ENCODE measurements at places on chromosomes 16 and 17. TPM values are rescaled to one million over a fixed set of nuclear protein-coding genes. Genes with fewer than 3 reads are reported as not detected.
A peak's percentile ranks its signal among the peaks of the same experiment; 100 is the strongest.

- DNase-seq, result no peak
These were observed 26.1 kb downstream of the WNT9B start for GRCh38 chr17:46877466-46877865.

- peak; percentile 34 for DNase-seq
These were observed 2.8 kb downstream of the TOB1 start for GRCh38 chr17:50863221-50863843.

- DNase-seq, result no peak
These were observed 181.6 kb downstream of the DNAH9 start for GRCh38 chr17:11779892-11780291.

DNA sequence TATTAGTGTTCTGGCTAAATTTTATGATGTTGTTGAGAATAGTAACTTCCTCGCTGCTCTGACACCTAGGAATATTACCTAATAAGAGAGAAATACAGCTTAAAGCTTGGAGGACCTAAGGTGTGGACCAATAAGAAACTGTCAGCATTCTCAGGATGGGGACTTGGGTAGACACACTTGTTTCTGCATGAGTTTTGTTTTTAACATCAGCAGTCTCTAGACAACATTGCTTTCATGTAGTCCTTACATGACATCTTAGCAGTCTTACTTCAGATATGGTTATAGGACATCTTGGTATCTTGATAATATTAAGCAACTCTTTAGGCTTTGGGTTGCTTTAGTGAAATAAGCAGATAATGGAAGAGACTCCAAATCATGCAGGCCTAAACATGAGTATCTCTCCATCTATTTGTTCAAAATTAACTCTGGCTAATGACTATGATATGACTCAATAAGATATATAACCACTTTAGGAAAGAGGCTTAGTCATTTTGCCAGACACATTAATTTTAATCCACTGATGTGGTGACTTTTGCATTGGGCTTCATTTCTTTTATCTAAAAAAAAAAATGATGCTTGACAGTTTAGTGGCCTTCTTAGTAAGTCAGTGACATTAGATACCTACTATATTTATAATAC, 84.5 kb downstream of the WNT3 start:
- no peak for DNase-seq

DNA sequence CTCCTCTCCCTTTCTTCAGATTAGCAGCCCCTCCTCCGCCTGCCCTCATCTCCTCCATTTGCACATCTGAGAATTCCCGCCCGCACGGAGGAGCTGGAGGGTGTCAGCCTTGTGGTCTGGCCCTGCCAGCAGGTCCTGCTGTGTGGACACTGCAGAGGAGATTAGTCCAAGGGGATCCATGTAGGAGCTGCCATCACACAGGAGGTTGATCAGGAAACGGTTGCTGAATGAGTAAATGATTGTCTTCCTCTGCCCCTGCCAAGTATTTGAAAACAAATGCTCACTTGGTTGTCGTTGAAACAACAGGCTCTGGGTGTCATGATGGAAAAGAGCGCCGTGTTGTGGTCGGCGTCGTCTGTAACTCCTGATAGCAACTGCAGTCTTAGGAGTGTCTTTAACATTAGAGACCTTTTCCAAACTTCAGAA, 63.8 kb upstream of the CHMP6 start:
- DNase-seq, result peak; percentile 81

DNA sequence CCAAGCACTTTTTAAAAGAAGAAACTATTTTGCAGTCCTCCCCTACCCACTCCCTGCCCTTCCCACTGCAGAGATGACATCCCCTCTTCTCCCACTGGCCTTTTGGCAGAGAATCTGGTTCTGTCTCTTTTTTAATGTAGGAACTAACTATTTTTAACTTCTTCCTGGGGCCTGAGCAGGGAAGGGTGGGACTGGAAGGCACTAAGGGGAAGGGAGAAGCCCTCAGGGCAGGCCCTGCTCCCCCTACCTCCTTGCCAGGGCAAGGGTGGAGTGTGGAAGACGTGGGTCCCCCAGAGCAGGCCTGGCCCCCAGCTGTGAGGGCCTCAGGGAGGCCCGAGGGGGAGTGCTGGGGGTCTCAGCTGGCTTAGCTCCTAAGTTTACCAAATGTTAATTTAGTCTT, 19.5 kb downstream of the UNC13D start:
- DNase-seq, result no peak

DNA sequence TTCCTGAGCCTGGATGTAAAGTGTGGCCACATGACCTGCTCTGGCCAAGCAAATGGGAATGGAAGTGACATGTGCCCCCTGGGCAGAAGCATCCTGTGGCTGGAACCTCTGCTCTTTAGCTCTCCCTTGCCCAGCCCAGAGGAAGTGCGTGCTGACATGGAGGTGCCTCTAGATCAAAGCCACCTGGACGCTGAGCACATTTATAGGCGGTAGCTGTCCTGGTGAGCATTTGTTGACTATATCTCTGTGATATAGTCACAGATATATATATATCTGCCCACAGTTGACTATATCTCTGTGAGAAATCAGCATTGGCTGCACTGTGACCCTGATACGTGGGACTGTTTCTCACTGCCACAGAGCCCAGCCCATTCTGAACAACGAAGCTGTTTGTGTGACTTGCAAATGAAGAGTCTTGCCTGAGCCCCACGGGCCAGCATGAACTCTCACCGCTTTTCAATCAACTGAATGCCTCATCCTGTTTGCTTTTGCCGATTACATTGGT, 118.8 kb downstream of the C16orf95 start:
- no peak for DNase-seq

GRCh38 chr16:53504665-53505064, 1.7 kb upstream of the AKTIP start:
- DNase-seq, result no peak

GRCh38 chr17:35540589-35541404, 3.3 kb upstream of the SLFN12L start:
- no peak for DNase-seq

DNA sequence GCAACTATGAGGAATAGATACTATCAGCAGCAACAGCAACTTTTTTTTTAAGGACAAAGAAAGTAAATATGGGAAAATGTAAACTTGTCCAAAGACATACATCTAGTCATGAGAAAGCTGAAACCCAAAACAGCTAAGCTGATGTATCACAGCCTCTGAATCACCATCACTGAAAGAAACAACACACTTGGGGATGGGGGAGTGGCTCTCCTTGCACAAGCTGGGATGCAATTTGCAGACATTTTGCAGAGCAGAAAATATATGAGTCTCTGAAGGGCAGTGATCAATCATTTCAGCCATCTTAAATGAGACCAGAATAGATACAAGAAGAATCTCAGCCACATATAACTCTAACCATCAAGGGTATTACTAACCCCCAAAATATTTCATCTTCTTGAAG, 79.1 kb downstream of the GRIN2A start:
- DNase-seq, result no peak

DNA sequence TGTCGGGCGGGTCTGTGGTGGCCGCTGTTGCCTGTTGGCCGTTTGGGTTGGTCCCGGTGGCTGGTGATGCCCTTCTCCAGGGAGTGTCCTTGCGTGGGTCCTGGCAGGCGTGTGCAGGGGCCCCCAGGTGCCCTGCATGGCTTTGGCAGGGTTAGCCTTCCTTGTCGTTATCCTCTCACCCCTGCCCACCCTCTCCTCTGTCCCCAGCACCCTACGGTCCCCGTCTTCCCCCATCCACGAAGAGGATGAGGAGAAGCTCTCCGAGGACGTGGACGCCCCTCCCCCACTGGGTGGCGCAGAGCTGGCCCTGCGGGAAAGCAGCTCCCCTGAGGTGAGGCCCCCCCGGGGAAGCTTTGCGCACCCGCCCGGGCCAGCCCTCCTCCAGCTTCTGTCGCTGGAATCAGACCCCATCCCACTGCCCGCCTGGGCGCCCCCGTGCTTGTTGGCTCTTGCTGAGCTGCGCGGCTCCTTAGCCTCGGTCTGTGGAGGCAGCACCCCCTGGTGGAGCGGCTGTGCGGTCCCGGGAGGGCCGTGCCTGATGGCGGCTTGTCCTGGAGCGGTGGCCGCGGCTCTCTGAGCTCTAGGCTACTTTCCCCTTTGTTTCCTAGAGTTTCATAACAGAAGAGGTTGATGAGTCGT, 10.6 kb upstream of the NUDT16L1 start:
- no peak for DNase-seq

DNA sequence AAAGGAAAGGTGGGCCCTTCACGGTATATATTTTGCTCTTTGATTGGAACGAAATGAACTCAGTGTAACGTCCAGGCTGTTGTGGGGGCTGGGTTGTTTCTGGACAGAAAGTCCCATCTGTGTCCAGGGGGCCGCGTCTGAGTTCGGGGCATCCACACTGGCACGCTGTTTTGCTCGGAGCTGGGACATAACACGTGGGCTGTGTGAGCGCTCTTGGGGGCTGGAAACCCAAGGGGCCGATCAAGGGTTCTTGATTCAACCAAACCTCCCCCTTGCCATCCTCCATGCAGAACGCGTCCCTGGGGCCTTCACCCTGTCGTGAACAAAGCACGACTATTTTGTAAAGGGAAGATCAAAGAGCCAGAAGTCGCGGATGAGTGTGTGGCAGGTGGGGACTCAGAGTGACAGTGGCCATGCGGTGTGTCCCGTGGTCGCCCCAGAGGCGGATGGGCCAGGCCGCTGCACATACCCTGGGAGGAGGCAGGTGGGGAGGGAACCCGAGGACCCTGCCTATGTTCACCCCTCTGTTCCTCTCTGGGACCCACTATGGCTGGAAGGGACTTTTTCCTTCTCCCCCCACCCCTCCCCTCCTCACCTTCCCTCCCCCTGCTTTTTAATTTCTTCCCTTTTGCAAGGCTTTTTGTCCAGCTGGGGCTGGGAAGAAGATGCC, 387.2 kb downstream of the SEC14L1 start:
- no peak for DNase-seq

DNA sequence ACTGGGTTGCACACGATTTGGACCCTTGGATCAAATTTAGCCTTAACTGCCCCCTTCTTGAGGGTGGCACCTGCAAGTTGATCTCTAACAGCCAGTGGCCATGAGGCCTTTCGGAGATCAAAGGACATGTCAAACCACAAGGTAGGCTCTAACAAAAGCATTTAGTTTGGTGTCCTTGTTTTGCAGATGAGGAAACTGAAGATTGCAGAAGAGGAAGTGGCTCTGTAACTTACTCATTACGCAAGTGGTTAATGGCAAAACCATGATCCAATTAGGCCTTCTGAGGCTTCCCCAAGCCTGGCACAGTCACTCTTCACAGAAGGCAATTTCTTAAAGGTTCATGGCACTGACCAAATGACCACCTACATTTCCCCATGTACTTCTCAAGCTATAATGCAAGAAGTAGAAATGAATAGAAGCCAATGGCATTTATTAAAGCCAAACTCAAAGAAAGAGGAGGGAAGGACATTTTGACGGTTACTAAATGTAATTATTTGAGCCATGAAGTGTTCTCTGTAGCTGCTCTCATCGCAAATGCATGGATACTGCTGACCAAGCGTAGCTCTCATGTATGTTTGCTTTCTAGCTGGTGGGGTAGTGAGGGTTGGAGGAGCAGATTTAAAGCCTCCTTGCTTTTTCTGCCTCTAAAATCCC, 32.8 kb upstream of the ABCC12 start:
- no peak for DNase-seq

- DNase-seq, result no peak
These were observed 17.9 kb upstream of the SMPD3 start for GRCh38 chr16:68466174-68466573.

DNA sequence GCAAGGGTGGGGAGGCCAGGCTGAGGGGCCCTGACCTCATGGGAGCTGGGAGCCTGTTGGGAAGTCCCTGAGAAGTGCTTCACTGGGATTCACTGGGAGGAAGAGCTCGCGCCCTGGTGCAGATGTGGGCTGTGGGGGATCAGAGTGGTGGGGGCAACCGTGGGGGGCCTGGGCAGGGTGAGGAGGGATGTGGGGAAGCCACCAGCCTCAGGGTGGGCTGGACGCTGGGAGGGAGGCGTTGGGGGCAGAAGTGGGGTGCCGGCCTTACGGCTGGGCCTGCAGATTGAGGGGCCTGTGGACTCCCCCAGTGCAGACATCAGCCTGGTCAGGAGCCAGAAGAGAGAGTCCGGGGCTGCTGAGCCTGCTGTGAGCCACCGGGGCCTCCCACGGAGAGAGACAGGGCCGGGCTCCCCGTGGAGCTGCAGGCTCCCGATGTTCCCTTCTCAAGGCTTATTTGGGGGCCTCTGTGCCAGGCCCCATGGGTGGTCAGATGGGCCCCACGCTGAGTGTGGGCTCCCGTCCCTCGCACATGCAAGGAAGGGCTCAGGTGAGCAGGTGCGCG, 7.8 kb downstream of the DPEP1 start:
- no peak for DNase-seq

- DNase-seq, result peak; percentile 5
These were observed 161.4 kb upstream of the KCNJ16 start for GRCh38 chr17:69913616-69914015.

- peak; percentile 84 for DNase-seq
These were observed 3.0 kb downstream of the ALDH3A1 start for GRCh38 chr17:19744922-19745757.

- DNase-seq, result peak; percentile 5
These were observed 889 bp downstream of the MBTD1 start for GRCh38 chr17:51258756-51259563.

DNA sequence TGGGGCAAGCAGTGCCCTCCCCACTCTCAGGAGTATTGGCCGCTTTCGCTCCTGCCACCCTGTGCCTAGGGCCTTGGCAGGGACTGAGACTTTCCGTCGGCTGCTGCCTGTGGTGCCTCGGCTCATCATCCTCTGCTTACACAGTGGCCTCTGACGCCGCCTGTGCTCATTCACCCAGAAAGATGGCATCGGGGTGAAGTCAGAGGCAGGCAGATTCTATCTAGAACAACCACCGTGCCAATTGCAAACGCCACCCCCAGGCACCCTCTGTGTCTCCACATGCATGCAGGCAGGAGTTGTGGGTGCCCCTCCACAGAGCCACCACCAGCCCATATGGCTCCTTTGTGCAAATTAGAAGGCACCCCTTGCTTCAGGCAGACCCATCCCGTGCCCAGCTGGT, 154.2 kb upstream of the GSE1 start:
- DNase-seq, result no peak

- peak; percentile 14 for DNase-seq
These were observed 2.4 kb downstream of the EVI2A start for GRCh38 chr17:31318851-31319661.

- no peak for DNase-seq
These were observed 1.4 kb downstream of the MMD start for GRCh38 chr17:55420067-55420775.

DNA sequence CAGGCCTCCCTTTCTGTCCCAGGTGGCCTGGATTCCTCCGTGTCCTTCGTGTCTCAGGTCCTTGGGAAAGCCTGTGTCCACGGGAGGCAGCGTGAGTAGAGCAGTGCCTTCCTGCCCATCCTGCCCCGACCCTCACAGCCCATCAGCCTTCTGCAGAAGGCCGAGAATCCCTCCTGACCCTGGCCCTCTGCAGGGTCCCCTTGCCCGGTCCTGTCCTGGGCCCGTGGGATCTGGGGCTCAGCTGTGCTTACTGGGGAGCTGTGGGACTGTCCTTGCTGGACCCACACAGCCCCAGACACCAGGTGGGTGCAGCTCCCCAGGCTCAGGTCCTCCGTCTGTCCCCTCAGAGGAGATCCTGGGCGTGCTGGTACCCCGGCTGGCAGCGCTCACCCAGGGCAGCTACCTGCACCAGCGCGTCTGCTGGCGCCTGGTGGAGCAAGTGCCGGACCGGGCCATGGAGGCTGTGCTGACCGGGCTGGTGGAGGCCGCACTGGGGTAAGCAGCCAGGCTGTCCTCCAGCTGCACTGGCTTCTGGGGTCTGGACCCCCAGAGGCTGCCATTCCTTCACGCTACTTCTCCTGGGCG, 3.9 kb downstream of the TELO2 start:
- no peak for DNase-seq

Gene IL34
- 6.7 TPM for polyA plus RNA-seq

Gene C17orf78
- polyA plus RNA-seq, result not detected

Gene TRAF7
- polyA plus RNA-seq, result 89.5 TPM

Gene GAS2L2
- polyA plus RNA-seq, result not detected

Gene MYH8
- not detected for polyA plus RNA-seq

Gene GAN
- polyA plus RNA-seq, result 1.3 TPM

Gene CDRT15L2
- not detected for polyA plus RNA-seq

Gene EFNB3
- polyA plus RNA-seq, result 54.0 TPM
